ENCODE measurements at places on chromosomes 6 and 20.

- peak; percentile 45 for DNase-seq
These were observed 42.7 kb upstream of the GCNT2 start for GRCh38 chr6:10478187-10479040.

GRCh38 chr6:72140795-72141194, 254.4 kb downstream of the RIMS1 start:
- no peak for DNase-seq

DNA sequence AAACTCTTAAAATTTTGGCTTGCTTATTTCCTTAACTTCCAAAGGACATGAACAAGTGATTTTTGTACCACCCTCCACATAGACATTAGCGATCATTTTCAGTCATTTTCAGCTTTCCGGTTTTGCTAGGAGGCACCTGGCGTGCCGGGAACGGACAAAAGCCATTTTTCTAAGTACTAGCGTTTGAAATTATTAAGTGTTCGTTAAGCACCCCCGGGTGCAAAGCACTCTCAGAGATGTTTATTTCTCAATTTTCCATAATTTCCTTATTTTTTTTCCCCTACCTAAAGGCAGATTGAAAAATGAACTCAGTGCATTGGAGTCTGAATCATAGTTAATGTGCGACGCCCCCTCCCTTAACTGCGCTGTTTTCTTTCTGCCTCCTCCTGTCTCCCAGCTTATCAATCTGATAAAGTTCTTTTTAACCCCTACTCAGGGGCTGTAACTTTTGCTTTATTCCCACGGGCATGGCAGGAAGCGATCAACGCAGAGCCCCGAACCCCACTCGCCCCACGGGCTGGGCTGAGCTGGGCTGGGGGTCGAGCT, 58.2 kb downstream of the ZNF831 start:
- DNase-seq = no peak

GRCh38 chr6:14281811-14282660, 164.5 kb downstream of the CD83 start:
- DNase-seq = no peak

GRCh38 chr20:61918548-61918947, 147.1 kb downstream of the TAF4 start:
- no peak for DNase-seq

DNA sequence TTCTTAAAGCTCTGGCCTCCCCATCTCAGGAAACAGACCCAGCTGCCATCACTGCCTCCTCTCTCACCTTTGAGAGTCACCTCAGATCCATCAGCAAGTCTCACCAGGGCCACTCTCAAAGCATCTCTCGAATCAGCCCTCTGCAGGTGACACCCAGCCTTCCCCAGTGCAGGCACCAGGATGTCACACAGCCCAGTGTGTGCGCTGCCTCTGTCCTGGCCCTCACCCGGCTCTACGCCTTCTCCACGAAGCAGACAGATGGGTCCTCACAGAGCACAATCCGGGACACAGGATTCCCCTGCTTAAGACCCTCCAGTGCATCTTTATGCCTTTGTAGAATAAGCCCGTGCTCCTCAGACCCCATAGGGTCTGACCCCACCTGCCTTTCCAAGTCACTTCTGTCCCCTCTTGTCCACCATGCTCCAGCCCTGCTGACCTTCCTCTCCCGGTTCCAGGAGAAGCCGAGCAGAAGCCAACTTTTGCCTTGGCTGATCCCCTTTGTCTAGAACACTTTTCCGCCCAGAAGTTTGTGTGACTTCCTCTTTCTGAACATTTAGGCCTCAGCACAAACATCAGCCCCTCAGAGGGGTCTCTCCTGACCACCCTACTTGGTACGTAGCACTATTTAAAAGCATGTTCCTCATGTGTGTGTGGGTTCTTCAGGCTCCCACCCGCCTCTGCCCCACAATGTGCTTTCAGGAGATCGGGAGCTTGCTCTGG, 60.2 kb downstream of the PSMG4 start:
- no peak for DNase-seq

DNA sequence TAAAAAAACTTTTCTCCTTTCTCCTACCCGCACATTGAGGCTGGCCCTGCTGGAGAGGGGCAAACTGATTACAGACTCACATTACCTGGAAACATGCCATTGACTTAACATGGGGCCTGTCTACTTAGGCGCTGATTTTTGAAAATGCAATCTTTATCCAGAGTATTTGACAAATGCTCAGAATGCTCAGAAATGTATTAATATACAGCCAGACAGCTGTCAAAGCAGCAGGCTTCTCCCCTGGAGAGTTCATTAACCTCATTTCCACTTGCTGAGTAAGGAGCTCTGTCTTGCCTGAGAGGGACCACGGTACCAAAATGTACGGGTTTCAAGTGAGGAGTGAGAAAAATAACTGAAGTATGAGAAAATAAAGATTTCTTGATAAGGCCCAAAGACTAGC, 95.7 kb downstream of the PAX1 start:
- no peak for DNase-seq

DNA sequence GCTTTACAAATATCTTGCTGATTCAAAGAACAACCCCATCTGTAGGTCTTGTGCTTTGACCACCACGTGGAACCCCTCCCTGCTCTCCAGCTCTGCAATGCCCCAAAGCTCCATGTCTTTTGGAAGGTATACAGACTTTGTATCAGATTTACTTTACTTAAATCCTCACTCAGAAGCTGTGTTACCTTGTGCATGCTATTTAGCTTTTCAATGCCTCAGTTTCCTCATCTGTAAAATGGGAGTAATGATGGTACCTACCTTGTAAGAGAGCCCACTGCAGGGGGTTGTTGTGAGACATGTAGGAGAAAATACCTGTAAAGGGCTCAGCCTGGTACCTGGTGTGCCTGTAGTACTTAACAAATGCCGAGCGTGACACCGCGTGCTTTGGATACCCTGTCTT, 200.2 kb upstream of the CHD6 start:
- DNase-seq = no peak

GRCh38 chr20:37586078-37586477, 58.4 kb upstream of the BLCAP start:
- no peak for DNase-seq

DNA sequence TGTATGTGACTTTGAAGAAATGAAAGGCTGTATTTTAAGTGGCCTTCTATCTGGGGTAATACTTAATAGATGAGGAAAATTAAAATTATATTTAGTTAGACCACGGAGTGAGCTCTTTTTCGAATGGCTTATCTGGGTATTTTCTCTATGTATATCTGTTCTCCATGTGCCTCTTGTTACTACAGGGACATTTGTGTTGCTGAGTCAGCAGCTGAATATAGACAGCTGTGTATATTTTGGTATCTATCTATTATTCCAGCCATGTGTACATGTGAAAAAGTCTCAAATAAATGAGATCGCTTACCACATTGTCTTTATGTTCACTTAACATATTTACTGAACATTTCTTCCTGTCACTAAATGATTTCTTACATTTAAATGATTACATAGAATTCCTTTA, 57.2 kb downstream of the TMEM200A start:
- DNase-seq = no peak

GRCh38 chr20:47295921-47296426, 60.5 kb downstream of the ZMYND8 start:
- DNase-seq = no peak

- DNase-seq = no peak
These were observed 117.8 kb downstream of the SLC23A2 start for GRCh38 chr20:4883546-4883945.

- DNase-seq = no peak
These were observed 23.7 kb upstream of the KIF16B start for GRCh38 chr20:16596991-16597390.

DNA sequence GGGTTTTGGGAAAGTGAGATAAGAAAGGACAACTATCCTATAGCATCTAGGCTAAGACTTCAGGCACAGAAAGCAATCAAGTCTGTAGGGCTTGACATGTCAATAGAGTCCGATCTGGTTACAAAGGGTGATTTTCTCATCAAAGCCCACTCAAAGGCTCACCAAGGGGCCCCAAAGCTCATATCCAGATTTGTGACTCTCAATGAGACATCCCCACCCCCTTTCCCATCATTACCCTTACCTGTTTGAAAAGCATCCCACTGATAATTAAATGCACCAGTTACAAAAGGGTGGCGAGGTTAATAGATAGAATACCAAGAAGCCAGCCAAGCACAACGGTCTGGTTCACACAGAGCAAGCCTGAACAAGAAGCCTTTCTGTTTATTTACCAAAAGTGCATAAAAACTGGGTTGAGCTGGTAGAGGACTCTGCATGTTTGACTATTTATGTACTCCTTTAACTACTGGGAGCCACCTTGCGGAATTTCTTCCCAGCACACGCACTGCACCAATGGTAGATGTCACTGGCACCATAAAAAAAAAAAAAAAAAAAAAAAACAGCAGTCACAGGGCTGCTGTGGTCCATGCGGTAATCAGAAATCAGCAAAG, 6.1 kb downstream of the JAG1 start:
- DNase-seq = no peak

DNA sequence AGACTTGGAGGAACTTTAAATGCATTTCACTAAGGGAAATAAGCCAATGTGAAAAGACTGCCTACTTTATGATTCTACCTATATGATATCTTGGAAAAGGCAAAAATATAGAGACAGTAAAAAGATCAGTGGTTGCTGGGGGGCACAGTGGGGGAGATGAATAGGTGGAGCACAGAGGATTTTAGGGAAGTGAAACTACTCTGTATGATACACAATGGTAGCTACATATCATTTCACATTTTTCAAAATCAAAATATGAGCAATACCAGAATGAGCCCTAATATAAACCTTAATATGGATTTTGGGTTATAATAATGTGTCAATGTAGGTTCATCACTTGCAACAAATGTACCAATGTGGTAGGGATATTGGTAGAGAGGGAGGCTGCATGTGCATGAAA, 161.4 kb upstream of the HTR1E start:
- DNase-seq = no peak

- peak; percentile 9 for DNase-seq
These were observed 136.6 kb downstream of the COL9A1 start for GRCh38 chr6:70166088-70166958.

GRCh38 chr6:6900569-6901204, 207.1 kb upstream of the RREB1 start:
- DNase-seq = no peak

GRCh38 chr6:44072959-44073611, 54.2 kb downstream of the MRPL14 start:
- DNase-seq = peak; percentile 70

DNA sequence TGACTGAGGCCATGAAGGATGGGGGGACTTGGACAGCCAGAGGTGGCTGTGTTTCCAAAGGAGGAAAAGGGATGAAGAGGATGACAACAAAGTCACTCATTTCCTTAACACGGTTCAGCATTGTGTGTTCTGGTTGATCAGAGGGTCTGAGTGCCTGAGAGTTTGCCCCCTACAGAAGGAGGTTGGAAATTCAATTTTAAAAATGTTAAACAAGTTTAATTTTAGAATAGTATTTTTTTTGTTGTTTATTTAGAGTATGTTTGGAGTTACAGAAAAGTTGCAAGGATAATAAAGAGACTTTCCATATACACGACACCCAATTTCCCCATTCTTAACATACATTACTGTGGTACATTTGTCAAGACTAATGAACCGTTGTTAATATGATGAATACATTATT, 10.3 kb upstream of the VAPB start:
- DNase-seq = no peak

DNA sequence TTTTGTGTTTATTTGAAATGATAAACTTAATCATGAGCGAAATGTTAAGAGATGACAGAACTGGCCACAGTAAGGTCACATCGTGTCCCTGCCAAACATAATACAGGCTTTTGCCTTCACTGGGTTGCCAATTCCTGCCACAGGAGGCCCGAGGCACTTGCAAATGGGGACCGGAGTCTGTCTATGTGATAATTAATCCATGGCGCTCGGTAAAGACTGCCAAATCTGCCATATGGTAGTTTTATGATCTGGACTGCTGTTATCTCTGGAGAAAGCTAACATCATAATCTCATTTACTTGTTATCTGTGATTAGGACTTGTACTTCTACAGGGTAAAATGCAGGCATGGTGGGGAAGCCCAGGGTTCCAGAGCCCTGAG, 170.5 kb upstream of the TSHZ2 start:
- no peak for DNase-seq

DNA sequence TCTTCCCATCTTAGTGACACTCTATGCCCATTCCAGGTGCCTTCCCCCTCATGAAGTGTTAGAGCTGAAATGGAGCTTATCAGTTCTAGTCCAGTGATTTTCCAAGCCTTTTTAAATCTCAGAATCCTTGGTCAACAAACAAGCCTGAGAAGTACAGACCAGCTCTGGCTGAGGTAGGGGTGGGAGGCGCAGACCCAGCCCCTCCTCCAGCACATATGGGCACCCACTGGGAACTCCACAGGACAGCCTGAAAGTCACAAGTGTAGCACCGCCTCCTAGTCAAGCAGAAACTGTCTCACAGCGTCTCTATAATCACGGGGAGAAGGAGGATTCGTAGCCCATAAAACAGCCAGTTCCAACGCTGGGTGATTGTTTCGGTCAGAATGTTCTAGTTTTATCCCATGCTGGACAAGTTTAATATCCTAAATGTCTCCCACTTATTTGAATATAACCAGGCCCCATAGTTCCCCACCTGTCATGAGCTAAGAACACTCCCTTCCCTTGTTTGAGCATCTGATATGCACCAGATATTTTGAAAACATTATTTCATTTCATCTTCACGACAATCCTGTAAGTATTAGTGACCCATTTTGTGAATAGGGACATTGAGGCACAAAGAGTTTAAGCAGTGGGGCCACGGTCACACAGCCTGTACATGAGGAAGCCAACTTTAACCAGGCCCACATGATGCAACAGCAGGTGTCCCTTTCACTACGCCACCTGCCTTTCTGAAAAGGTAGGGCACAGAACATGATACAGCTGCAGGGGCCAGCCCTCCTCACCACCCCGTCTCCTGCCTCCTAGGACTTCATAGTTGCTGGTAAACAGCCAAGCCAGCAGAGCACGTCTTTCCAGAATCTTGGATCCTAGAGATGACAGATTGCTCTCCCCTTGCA, 40.1 kb downstream of the TRAF3IP2 start:
- DNase-seq = no peak

All from CD4-positive, alpha-beta T cell treated with Interleukin-2 at 100 ng/mL for 4 hours (primary cell).